ENCODE measurements at places on chromosomes 12 and 14.

DNA sequence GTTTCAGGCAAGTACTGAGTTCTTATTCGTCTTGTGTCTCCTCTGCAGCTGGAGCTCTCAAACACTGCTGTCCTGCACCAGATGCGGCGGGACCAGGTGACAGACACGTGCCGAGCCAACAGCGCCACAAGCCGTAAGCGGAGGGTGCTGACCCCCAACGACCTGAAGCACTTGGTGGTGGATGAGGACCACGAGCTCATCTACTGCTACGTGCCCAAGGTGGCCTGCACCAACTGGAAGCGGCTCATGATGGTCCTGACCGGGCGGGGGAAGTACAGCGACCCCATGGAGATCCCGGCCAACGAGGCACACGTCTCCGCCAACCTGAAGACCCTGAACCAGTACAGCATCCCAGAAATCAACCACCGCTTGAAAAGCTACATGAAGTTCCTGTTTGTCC, 201.2 kb downstream of the SLC41A2 start:
- no peak for DNase-seq

DNA sequence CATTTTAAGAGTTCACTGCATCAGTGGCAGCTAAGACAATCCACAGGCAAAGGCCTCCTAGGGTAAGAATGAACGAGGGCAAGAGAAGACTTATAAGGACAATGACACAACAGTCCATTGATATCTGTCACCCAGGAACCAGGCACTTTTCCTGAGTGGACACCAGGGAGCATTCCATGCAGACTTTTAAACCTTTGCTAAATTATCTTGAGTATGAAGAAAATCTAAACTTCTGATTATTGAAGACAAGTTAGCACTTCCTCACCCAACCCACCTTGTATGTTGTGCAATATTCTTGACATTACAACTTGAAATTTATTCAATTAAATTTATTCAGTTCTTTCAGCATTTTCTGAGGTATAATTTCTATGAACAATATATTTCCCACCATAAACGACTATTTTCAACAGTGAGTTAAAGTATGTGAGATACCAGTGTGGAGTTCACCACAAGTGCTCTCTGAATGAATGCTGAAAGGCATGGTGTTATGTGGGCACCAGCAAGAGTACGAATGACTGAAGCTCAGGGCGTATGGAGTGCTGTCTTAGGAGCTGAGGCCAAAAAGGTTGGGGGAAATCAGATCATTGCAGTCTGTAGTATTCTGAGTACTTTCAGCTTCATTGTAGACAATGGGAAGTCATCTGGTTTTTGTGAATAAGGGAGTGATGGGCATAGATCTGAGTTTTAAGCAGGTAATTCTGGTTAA, 124.3 kb upstream of the LMNTD1 start:
- no peak for DNase-seq

GRCh38 chr12:126397071-126397581, 1331.9 kb downstream of the AACS start:
- DNase-seq: no peak

GRCh38 chr14:24093207-24093900, 757 bp upstream of the PCK2 start:
- no peak for DNase-seq

GRCh38 chr12:81888961-81889360, 129.8 kb upstream of the PPFIA2 start:
- DNase-seq: peak; percentile 55

GRCh38 chr12:89278862-89279261, 73.4 kb downstream of the DUSP6 start:
- DNase-seq: no peak

- no peak for DNase-seq
Observed at GRCh38 chr12:132521712-132522292, 31.9 kb downstream of the FBRSL1 start.

- peak; percentile 71 for DNase-seq
Observed at GRCh38 chr12:81086342-81086741, 8.5 kb downstream of the ACSS3 start.

DNA sequence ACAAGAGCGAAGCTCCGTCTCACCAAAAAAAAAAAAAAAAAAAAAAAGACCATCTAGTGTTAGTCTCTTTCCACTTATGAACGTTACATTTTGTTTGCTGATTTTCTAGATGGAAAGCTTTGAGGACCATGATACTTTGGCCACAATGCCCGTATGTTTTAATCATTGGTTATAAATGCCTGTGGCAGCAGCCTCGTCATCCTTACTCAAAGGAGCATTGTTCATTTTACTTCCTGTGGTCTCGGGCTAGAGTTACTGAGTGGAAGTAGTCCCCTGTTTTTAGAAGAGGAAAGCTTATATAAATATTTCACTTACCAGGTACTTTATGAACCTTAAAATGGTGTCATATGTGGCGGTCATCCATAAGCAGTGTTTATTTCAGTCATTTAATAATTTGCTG, 359.9 kb downstream of the AEBP2 start:
- no peak for DNase-seq

- DNase-seq: no peak
Observed at GRCh38 chr12:115402443-115403180, 718.6 kb upstream of the TBX3 start.

GRCh38 chr12:130200445-130200844, 38.2 kb downstream of the FZD10 start:
- DNase-seq: peak; percentile 24

DNA sequence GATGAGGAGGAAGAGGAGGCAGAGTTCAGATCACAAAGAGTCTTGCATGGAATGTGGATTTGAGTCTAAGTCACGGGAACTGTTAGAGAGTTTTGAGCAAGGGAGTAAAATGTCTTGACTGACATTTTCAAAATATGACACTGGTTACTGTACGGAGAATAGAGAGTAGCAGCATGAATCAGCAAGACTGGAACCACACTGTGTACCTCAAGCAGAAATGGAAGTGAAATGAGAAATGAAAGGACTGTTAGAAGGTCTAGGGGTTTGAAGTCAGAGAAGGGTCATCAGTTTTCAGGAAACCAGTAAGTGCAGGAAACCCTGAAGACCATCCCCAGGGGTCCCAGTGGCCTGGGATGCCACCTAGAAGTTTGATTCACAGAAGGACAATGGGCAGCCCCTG, 236.3 kb downstream of the GALC start:
- DNase-seq: no peak

GRCh38 chr12:26736563-26737486, 96.2 kb downstream of the ITPR2 start:
- DNase-seq: no peak

- DNase-seq: no peak
Observed at GRCh38 chr12:31951939-31952338, 7.3 kb upstream of the RESF1 start.

GRCh38 chr12:5742258-5742657, 202.8 kb downstream of the ANO2 start:
- DNase-seq: no peak

GRCh38 chr12:15788233-15789219, 662 bp downstream of the EPS8 start:
- DNase-seq: peak; percentile 89

- no peak for DNase-seq
Observed at GRCh38 chr14:93128725-93129459, 13.2 kb upstream of the ITPK1 start.

GRCh38 chr12:100827901-100828520, 33.4 kb downstream of the ANO4 start:
- peak; percentile 61 for DNase-seq

DNA sequence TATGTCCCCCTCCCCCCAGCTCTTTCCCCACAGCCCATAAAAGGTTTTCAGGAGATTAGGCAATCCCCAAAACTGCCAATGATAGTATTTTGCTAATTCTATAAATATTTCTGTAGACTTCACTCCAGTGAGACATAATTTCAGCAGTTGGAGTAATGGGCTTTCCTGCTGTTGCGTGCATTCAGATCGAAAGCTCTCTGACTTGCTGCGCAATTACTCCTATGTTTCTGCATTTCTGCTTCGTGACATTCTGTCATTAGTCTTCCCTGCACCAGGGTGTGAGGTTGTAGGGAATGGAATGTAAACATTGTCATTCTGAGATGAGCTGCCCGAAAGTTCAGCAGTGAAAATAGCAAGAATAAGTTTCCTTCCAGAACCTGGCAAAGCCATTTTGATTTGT, 58.2 kb downstream of the SAMD4A start:
- no peak for DNase-seq

DNA sequence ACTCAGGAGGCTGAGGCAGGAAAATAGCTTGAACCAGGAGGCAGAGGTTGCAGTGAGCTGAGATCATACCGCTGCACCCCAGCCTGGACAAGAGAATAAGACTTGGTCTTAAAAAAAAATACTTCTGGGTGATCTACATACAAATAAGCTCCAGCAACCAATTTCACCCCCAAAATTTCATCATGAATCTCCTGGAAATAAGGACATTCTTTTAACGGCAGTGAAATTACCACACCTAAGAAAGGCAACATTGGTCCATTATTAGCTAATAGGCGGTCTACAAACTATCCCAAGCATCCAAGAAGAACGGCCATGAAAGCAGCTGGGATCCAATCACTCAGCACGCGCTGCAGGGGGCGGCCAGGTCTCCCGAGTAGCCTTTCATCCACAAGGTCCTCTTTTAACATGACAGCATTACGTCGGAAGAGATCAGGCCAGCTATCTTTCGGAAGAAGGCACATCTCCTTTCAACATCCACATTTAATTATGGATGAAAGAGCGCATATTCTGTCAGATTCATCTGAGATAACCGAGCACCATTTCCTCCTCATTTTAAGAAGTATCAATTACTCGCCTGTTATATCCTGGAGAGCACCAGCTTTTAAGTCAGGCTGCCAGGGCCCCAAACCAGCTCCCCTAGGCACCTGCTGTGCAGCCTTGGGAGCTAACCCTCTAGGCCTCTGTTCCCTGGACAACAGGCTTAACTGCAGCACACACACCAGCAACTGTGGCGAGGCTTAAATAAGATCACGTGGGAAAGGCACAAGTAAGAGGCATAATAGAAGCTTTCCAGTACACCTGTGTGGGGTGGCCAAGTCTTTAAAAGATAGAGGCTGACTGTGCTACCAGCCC, 4.2 kb downstream of the SLC15A4 start:
- peak; percentile 71 for DNase-seq

GRCh38 chr12:56081393-56082347, 1.7 kb downstream of the ERBB3 start:
- no peak for DNase-seq

DNA sequence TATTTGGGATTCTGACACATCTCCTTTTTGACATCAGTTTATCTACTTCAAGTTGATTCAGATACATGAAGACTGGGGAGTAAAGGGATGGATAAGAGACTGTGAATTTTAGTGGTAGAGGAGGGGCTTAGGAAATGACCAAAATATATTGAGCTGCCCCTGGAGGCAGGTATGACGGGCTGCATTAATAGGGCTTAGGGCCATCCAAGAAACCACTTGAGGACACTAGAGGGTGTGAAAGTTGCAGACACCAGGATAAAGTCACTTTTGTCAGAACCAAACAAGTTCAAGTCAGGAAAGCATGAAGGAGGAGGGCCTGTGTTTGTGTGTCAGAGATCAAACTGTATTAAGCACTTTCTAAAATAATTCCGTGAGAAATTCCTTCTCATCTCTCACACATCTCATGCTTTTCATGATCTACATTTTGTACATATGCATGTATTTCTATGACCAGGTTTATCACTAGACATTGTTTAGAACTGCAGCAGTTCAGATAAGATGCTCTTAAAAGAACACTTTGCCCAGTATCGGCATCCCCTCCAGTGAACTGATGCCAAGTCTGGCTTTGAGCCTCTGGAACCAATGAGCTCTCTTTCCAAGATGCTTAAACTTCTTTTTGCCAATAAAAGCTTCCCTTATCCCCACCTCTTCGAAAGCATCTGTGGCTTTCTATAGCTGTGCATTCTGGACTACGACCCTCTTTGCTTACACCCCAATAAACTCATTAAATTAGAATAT, 136.9 kb downstream of the SLC38A1 start:
- peak; percentile 72 for DNase-seq

GRCh38 chr14:36035675-36036074, 140.8 kb downstream of the PTCSC3 start:
- no peak for DNase-seq

GRCh38 chr12:15770021-15770420, 19.2 kb downstream of the EPS8 start:
- no peak for DNase-seq

GRCh38 chr12:13941258-13942249, 39.8 kb downstream of the GRIN2B start:
- DNase-seq: peak; percentile 95

DNA sequence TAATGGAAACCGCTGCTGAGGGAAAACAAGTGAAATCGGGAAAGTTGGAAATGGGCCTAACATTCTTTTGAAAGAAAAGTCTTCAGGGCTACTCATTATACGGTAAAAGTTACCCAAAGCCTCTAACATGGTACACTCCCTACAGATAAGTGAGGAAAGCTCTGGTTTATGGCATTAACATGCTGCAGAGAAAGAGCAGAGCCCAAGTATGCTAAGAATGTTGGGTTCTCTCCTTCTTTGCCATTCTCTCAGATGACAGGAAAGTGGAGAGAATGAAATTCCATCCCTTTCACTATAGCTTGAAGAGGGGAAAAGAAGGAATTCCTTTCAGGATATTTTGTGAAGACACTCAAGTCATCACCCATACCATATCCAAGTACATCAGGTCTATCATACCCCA, 348.0 kb downstream of the SEC23A start:
- no peak for DNase-seq

DNA sequence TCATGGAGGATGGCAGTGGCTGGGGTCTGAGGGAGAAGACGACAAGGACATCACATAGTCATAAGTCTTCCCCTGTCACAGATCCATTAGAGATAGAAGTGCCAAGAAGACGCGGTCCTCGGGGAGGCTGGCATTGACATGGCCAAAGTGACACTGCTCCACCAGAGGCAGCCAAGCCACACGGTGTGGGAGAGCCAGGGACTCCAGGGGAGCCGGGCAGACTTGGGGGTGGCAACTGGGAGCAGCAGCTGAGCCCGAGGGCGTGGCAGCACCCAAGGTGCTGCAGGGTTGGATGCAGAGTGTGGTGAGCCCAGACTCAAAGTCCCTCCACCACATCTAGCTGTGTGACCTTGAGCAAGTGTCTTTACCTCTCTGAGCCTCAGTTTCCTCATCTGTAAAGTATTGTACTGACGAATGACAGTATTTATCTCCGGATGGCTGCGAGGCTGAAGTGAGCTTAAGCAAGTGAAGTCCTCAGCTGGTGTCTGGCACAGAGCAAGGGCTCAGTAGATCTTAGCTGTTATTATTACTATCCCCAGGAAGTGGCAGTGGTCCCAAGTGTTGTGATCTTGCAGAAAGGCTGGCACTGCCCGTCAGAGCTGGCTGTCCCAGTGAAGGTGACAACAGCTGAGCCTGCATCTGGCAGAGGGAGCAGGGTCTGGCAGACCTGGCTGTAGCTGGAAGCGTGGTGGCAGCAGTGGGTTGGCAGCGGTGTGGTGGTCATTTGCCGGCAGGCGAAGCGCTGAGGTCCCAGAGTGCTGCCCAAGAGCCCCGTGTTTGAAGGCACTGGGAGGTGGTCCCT, 54.9 kb downstream of the ZNF664 start:
- no peak for DNase-seq

All from endodermal cell (in vitro differentiated cells).